ENCODE measurements at places on chromosomes 2 and 18. TPM values are rescaled to one million over a fixed set of nuclear protein-coding genes. Genes with fewer than 3 reads are reported as not detected.
A peak's percentile ranks its signal among the peaks of the same experiment; 100 is the strongest.

GRCh38 chr18:48340560-48340959 lies 68.6 kb downstream of the ZBTB7C start:
- no peaks in the 10 kb centered on the region for H3K4me1 ChIP-seq
- no peak for DNase-seq
- H3K27me3 ChIP-seq = no peaks in the 10 kb centered on the region
- H3K4me3 ChIP-seq = no peak overlapping the region
- no peak overlapping the region for H3K27ac ChIP-seq

The SLC9A4 gene
- total RNA-seq = 0.07 TPM

DNA sequence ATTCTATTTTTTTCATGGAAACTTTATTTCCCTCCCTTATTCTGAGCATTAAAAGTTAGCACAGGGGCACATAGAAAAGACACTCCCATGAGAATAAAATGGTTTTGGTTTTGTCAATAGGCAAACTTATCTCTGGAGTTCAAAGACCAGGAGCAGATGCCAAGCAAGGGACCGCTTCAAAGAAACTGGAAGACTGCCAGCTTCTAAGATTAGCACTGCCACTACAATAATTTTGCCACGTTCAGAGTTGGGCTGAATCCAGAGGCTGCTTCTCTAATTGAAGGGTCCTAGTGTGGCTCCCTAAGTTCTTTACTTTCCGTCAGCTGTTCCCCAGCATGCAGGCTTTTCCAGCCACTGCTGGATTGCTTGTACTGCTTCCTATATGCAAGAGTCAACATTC lies 681.0 kb upstream of the GCFC2 start:
- H3K27me3 ChIP-seq = no peaks in the 10 kb centered on the region
- no peaks in the 10 kb centered on the region for H3K4me1 ChIP-seq
- DNase-seq = no peak
- H3K36me3 ChIP-seq = no peaks in the 10 kb centered on the region

DNA sequence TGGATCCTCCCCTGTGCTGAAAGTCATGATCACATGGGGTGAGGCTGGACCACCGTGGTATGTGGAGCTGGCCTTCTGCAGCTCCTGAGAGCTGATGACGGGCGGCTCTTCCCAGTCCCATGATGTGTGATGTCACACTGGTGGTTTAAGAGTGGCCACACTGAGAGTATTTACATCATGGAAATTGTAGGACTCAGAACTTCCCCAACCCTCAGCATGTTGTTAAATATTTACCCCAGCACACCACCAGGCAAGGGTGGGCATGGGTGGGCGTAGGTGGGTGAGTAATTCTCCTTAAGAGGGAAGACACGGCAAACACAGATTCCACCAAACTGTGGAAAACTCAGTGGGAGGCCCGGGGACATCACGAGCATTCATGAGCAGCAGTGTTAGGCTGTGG lies 106.8 kb downstream of the ALPK2 start:
- H3K27me3 ChIP-seq = peaks cover 15% of the 10 kb centered on the region
- H3K27ac ChIP-seq = no peak overlapping the region
- H3K4me1 ChIP-seq = no peaks in the 10 kb centered on the region
- H3K36me3 ChIP-seq = no peaks in the 10 kb centered on the region
- DNase-seq = no peak

The RESP18 gene
- total RNA-seq = not detected

DNA sequence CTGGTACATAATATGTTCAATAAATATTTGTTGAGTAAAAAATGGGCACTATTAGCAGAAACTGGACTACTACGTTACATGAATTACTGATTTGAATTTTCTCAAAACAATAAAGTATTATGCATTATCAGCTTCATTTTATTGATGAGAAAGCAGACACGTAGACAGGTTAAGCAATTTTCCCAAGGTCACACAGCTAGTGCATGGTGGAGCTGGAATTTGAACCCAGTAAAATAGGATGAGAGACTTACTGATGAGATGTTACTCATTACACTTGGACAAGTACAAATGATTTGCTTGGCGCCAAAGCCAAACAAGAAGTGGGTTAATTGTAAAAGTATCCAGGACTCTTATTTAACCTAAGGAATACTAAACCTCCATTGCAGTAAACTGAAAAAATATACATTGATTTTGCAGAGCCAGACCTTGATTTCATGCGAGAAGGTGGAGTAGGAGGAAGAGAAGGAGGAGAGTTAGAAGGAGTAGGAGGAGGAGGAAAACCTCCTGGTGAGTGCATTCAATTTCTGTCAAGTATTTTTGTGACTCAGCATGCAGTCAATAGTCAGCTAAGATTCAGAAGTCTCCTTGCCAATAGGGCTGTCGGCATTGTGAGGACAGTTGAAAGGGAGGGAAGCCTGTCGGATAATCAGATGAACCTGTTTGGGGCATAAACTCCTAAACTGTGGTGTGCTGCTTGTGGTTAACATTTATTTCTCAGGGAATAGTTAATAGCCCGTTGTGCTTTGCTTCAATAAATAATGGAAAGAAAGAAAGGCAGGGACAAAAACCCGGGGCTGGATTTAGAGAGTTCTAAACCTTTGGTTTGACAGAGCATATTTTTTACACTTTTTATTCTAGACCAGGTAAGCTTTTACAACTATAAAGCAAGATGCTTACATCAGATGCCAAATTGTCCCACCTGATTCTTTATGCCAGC lies 77.0 kb upstream of the TACR1 start:
- DNase-seq = peak; percentile 8
- no peaks in the 10 kb centered on the region for H3K27me3 ChIP-seq
- no peaks in the 10 kb centered on the region for H3K36me3 ChIP-seq
- no peak overlapping the region for H3K27ac ChIP-seq
- peaks cover 12% of the 10 kb centered on the region for H3K4me1 ChIP-seq
- no peak overlapping the region for H3K4me3 ChIP-seq

DNA sequence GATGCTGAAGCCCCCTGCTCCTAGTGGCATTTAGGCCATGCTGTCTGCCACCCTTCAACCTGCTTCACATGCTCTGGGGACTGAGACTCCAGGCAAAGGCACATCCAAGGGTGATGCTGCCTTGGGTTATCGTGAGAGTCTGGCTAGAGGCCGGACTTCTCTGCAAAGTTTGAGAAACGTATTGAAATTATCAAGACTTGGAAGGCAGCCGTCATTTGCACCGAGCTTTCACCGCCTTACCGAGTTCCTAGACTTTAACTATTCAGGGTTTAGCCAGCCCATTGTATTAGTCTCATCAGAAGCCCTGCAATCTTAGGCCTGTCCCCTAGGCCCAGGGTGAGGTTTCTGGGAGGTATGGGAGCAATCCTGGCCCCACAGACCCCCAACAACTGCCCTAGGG lies 34.0 kb downstream of the RDH14 start:
- no peaks in the 10 kb centered on the region for H3K4me1 ChIP-seq
- no peak for DNase-seq
- no peak overlapping the region for H3K27ac ChIP-seq
- no peaks in the 10 kb centered on the region for H3K36me3 ChIP-seq

GRCh38 chr18:43396266-43396665 lies 119.0 kb upstream of the SYT4 start:
- no peaks in the 10 kb centered on the region for H3K4me1 ChIP-seq
- no peaks in the 10 kb centered on the region for H3K36me3 ChIP-seq
- no peaks in the 10 kb centered on the region for H3K27me3 ChIP-seq
- peak; percentile 3 for DNase-seq
- no peak overlapping the region for H3K27ac ChIP-seq

DNA sequence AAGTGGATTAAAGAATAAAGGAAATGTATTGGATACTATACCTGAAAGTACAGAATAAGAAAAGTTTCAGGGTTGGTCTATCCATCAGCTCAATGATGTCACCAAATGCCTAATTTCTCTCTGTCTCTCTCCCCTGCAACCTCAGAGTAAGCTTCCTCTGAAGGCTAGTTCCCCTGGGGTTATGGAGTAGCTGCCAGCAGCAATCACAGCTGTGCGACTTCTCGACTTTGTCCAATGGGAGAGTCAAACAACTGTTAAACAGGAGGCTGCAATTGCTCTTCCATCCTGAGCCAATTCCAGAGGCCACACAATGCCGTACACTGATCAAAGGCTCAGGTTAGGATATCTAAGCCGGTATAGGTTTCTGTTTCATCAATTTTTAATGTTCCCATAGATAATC lies 95.3 kb upstream of the FANCL start:
- H3K4me3 ChIP-seq = no peak overlapping the region
- no peaks in the 10 kb centered on the region for H3K4me1 ChIP-seq
- no peaks in the 10 kb centered on the region for H3K36me3 ChIP-seq
- H3K27me3 ChIP-seq = no peaks in the 10 kb centered on the region

DNA sequence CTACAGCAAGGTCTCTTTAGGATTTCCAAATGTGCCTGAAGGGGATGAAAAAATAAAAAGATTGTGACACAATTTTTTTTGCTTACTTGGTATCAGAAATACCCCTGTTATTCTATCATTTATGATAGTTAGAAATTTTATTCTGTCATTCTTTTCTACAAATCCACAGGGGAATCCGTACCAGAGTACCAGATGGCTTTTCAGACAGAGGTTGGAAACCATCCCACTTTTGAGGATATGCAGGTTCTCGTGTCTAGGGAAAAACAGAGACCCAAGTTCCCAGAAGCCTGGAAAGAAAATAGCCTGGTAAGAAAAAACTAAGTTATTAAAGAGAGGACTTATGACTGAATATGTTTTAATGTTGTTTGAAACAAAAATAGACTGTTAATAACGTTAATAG lies 92.6 kb upstream of the FAM117B start:
- no peaks in the 10 kb centered on the region for H3K27me3 ChIP-seq
- H3K4me1 ChIP-seq = no peaks in the 10 kb centered on the region
- DNase-seq = no peak
- no peak overlapping the region for H3K4me3 ChIP-seq

All from endothelial cell of umbilical vein (primary cell).